Activated CD4-positive, alpha-beta T cell treated with anti-CD3 and anti-CD28 coated beads, Interleukin-2, amount 50 U/mL, for 1 hour (primary cell): ENCODE measurements at places on chromosomes 6 and 20.
A peak's percentile ranks its signal among the peaks of the same experiment; 100 is the strongest.

GRCh38 chr20:63318391-63319163 is 25.6 kb downstream of the COL20A1 start:
- no peak for DNase-seq

DNA sequence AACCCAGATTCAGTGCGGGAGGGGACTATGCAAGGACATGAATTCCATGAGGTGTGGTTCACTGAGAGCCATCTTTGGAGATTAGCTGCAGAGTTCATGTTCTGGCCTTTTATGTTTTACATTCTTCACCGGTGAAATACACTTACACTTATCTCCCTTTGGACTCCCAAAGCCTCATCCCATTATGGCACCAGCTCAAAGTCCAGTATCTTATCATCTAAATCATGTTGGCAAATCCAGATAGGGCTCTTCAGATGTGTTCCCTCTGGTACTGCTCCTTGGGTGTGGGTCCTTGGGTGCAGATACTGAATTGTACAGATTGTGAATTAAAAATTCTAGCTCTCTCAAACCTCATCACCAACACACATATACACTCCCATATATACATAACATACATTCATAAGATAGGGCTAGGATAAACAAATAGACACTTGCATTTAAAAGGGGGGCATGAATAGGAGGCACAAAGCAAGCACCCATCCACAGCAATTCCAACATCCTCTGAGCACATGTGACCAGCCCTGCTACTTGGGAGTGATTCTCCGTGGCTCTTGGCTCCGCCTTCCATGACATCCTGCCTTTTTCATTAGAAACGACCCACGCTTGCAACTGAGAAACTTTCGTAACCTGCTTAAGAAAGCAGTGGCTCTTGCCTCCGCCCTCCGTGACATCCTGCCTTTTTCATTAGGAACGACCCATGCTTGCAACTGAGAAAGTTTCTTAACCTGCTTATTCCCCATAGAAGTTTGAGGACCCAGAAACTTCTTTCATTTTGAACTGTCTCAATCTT is 53.6 kb upstream of the LRRC1 start:
- no peak for DNase-seq

DNA sequence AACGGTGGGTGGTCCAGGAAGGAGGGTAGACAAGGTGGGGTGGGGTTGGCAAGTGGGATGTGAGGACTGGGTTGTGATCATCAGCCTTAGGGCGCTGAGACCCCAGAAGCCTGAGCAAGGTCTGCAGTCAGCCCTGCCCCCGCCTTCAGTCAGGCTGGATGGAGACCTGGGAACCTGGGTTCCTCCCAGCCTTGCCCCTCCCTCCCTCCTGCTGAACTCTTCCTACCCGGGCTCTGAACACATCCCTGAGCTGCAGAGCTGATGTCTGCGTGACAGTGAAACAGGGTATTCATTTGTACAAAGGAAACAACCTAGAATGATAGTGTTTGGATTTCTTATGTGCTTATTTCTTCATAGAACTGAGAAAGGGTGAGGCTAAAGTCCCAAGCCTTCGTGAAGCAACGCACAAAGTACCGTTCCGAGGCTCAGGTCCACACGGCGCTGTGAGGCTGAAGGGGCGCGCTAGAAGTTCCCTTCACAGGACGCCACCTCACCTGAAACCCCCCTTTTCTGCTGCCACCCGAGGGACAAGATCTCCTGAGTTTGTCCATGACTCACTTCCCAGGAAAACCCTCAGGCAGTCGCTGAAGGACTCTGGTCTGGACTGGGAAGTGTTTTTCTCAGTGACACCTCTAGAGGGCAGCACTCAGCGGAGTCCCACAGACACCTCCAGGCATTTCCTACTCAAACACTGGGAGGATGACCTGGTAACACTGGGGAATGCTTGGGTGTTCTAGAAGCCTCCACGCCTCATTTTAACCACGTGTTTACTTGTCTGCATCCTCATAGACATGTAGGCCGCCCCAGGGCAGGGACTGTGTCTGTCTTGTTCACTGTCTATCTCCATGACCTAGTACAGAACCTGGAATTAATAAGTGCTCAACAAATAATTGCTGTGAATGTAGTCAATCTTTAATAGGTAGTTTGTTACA is 1.2 kb downstream of the GSTA5 start:
- DNase-seq = peak; percentile 32

DNA sequence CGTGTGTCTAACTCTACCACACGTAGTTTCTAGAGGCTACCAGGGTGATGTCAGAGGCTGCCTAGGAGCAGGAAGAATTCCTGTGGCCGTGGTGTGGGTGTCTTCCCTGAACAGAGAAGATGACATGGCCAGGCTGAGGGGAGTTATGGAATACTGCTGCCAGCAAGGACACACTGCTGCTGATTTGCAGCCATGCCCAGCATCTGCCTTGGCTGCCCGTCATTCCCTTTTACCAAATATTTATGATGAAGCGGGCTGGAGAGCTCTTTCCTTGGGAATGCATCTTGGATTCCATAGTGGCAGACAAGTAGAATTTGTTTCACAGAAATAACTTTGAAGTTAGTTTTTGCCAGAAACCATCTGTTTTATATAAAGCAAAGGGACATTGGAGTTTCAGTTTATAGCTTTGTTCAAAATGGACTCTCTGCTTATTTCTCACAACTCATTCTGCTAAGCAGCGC is 80.8 kb upstream of the VSTM2L start:
- no peak for DNase-seq

- no peak for DNase-seq
Measured at GRCh38 chr6:18506382-18507017, 119.3 kb downstream of the RNF144B start.

DNA sequence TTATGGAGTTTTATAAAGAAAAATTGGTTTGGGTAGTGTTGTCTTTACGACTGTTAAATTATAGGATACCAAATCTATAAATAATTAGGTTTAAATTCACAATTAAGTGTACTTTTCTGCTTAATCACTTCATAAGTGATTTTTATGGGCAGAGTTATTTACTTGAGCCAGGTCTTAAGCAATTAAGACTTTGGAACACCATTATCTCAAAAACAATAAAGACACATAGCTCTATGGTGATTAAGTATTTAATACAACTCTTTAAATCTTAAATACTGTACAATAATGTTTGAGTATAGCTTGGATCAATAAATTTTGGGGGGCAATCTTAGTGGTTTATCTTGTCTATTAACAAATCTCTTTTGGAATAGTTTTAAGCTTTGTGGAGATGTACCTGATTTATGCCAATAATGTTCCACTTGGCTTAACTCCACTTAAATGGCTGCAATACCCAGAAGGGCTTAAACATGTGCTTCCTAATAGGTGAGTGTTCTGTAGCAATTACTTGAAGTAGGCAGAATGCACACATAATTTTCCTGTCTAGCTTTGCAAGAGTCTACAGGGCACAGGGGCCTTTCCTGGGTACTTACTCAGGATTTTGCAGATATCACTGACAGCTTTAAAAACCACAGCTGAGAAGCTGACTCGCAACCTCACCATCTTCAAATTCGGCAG is 7.5 kb downstream of the FERMT1 start:
- DNase-seq = no peak

DNA sequence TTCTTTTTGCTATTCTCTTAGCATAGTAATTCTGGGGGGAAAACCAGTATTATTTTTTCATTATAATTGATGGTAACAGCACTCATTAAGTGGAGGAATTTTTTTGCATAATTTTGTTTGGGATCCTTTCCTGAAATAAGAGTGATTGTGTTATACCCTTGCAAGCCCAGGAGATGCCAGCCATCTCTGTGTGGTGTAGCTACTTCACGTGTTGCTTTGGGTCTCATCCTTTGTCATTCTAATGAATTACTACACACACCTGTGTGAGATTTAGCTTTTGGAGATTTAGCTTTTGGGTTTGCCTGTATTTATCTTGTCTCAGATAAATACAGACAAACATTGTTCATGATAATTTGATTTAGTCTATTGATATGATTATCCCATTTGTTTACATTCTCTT is 76.5 kb downstream of the SH3BGRL2 start:
- DNase-seq = no peak

- DNase-seq = no peak
Measured at GRCh38 chr6:157388924-157389323, 7.9 kb downstream of the ZDHHC14 start.

- DNase-seq = no peak
Measured at GRCh38 chr6:50390416-50390815, 322.9 kb upstream of the TFAP2D start.

DNA sequence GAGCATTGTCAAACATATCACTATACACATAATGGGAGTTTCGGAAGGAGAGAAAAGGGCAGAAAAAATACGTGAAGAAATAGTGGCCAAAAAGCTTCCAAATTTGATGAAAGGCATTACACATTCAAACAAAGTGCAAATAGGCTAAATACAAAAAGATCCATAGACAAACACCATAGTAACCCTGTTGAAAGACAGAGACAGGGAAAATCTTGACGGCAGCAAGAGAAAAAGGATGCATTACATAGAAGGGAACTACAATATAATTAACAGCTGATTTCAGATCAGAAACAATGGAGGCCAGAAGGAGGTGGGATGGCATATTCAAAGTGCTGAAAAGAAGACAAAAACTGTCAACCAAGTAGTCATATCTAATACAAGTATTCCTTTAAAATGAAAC is 170.8 kb downstream of the MRPL14 start:
- DNase-seq = no peak

DNA sequence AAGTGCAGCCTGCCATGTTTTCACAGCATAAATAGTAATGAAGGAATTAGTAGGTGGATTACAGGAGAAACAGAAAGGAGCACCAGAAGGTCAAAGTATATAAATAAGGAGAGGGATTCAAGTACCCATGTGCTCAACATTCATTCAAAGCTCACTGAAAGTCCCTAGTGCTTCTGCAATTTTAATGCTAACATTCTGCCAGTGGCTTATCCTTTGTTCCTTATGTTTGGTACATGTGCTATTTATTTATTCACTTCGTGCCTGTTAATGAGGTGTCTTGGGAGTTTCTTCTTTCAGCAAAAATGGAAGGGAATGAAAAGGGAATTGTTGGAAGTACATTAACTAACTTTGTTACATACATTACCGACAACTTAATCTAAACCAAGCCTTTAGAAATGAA is 105.7 kb downstream of the CRYBG1 start:
- DNase-seq = no peak

GRCh38 chr20:53077373-53078205 is 105.4 kb downstream of the TSHZ2 start:
- no peak for DNase-seq

DNA sequence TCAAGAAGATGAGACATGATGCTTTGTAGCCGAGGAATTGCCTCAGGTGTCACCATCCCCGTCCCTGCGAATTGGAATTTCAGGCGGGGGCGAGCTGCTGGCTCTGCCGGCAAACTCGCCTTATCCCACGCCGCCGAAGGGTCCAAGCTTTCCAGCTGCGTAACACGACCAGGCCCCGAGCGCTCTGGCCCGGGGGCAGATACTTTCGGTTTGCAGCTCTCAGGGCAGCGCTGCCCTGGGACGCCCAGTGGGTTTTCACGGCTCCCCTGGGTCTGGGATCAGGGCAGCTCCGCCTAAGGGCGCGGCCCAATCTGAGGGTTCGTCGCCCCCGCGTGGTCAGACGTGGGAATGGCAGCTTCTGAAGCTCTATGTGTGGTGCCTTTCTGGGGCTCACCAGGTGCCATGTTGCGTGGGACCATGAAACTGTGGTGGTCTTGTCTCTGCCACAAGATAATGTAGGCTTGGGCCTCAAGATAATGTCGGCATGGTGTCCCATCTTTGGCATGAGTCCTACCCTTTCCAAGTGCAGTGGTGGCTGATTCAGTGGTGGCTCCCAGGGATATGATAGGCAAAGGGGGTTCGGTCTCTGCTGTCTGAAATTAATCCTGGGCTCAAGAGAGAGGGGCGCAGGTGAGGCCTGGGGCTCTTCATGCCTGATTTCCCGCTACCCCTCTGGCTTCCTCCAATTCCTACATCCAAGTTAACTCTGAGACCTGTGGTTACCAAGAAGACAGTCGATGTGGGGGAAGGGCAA is 21.0 kb downstream of the PIGT start:
- DNase-seq = peak; percentile 87

GRCh38 chr6:81668615-81669047 is 83.8 kb downstream of the TENT5A start:
- DNase-seq = no peak

- no peak for DNase-seq
Measured at GRCh38 chr6:135537741-135538301, 40.3 kb upstream of the AHI1 start.

GRCh38 chr6:17663226-17663625 is 43.5 kb downstream of the NUP153 start:
- no peak for DNase-seq

- DNase-seq = no peak
Measured at GRCh38 chr6:151276112-151276740, 36.5 kb downstream of the AKAP12 start.

GRCh38 chr20:1437235-1437904 is 29.3 kb downstream of the NSFL1C start:
- peak; percentile 82 for DNase-seq

DNA sequence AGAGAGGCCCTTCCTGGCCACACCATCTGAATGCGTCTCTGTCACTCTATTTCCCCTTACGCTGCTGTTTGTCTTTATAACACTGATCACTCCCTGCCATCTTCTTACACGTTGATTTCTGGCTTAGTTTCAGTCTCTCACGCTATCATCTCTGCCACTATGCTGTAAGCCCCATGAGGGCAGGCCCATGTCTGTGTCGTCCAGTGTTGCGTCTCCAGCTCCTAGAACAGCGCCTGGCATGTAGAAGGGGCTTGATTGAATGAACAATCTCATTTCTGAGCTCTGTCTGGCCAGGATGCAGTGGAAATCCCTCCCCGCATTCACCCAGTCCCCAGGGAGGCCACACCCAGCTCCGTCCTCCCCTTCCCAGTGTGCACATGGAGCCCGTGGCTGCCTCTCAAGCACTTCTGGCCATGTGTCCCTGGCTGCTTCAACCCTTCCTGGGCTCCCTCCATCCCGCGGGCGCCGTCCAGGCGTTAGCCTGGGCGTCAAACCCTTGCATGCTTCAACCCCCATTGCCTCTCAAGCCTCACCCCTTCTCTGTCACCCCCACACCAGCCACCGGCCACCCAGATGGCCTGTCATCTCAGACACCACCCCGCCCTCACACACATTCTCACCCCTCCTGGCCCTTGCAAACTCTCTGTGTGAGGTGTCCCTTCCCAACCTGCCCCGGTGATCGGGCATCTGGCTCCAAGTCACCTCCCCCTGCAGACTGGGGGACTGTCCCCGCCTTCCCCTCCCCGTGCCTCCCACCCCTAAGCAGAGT is 71.1 kb downstream of the SRC start:
- no peak for DNase-seq

- DNase-seq = no peak
Measured at GRCh38 chr6:27870291-27870870, 41.8 kb downstream of the OR2B2 start.

GRCh38 chr20:4987130-4987529 is 14.2 kb downstream of the SLC23A2 start:
- DNase-seq = no peak

DNA sequence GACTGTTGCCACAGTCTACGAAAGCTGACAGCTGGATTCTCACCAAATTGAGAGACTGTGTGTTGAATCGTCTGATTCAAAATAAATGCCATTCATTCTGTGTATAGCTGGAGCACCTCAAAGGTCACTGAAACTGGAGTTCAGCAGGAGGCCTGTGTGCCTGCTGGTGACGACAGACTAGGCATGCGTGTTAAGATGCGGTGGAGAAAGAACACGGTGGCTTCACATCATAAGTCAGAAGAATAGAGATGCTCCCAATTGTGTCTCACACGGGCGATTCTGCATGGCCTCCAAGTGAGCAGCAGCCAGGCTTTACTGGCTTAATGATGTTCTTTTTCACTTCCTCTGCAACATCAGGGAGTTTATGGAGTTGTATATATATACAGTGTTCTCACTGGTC is 32.3 kb downstream of the SNHG17 start:
- no peak for DNase-seq
